ENCODE measurements at places on chromosomes 11 and 22.
A peak's percentile ranks its signal among the peaks of the same experiment; 100 is the strongest.

DNA sequence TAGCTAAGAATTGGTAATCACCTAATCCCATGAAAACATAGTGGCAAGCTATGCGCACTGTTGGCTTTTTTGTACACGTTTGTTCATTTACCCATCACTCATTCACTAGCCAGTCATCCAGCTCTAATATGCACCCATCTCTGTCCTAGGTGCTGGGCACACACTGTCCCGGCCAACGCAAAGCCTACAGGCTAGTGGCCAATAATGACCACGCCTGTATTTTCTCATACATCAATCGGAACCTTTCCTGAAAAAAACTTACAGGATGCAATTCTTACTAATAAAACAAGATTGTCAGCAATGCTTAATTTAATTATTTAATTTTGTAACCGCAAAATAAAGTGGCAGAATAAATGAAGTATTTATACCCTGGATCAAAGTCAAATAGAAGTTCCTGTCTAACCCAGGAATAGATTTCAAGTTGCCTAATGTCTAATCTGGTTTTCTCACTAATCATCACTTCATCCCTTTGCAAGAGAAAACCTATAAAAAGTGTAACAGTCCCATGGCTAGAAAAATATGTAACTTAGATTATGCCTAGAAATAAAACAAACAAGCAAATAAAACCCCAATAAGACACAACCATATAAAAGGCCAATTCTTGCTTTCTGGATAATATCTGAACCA, 143.3 kb upstream of the BLID start:
- no peak for DNase-seq

- no peak for DNase-seq
Measured at GRCh38 chr11:36818410-36818809, 220.4 kb upstream of the RAG2 start.

DNA sequence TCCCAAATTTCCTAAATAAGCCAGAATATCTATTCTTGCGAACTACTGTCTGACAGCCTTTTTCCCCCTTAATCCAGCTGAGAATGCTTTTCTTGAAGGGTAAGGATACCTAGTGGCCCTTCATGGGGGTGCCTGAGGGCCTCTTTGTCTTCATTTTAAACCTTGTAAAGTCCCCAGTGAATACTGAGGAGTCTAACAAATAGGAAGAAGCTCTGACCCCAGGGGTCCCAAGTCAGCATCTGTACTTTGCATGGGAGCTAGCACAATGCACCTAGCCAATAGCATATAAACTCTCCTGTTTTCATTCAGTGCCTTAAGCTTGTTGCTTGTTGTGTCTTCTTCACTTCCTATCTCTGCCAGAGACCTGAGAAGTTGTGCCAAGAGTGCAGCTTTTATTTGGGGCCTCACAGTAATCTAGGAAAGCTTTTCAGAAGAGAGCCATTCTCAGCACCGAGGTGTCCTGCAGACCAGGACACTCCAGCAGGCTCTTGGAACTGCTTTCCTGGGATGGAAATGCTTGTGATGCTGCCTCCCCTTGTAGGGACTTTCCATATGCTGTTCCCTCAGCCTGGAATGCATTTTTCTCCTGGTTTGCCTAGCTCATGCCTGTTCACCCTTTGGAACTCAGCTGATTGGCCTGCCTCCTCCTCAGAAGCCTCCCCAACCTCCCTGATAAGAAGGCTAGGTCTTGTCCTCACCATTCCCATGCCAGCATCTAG, 37.2 kb downstream of the BMAL1 start:
- DNase-seq: no peak

DNA sequence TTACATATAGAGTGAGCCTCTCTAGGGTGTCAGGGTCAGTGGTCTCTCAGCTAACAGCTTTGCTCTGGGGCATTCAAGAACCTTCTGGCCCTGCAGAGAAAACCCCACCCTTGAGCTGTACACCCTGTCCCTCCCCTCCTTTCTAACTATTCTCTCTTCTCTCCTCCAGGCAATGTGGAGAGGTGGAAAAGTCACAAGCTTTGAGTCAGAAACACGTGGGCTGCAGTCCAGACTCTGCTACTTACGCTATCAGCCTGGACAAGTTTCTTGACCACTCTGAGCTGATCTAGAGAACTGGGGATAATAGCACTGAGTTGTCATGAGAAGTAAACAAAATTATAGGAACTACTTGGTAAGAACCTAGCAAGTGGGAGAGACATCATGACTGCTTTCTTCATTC, 10.7 kb upstream of the FAM83F start:
- no peak for DNase-seq

- no peak for DNase-seq
Measured at GRCh38 chr11:125379981-125380380, 116.1 kb downstream of the FEZ1 start.

DNA sequence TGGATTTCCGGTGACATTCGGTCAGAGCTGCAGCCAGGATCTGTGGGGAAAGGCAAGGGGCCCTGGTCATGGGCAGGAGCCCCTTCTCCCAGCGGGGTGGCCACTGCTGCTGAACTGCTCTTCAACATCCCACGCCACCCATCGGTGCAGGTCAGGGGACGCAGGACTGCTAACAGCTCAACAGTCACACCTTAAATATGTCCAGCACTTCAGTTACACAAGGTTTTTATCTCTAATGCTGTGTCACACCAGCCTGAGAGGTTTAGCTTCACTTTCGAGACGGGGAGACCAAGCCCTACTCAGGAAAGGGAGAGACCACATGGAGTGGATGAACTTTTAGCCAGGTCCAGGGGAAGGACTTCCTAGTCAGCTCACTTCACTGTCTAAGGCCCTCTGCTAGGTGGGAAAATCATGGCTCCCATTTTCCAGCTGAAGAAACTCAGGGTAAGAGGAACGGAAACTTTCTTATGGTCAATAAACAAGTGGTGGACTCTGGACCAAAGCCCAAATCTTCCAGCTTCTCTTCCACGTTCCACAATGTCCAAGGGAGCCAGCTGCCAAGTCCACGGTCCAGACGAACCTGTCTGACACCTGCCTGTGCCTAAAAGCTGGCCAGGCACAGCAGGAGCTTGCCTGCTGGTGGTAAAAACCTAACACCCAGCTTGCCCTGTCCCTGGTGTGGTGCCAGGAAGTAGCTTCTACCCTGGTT, 21.0 kb upstream of the CHADL start:
- no peak for DNase-seq

- DNase-seq: no peak
Measured at GRCh38 chr11:16690086-16690485, 48.4 kb upstream of the C11orf58 start.

DNA sequence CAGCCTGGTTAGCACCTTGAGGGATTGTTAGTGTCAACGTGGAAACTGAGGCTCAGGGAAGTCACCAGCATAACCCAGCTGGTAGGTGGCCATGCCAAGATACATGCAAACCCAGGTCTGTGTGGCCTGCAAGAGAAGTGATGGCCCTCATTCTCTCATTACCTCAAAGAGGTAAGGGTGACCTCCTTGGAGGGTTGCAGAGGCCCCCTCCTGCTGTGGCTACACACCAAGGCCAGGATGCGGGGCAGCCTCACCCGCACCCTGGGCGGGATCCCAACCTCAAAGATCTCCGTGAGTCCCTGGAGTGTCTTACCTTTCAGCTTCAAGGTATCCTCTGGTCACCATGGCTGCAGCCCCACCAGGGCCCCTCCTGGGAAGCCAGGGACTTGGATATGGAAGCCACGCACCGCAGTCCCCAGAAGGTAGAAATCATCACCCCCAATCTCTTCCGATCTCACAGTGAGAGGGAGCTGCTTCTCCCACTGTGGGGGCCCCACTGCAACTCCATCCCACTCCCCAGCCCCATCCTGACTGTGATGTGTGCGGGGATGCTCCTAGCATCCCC, 95.4 kb downstream of the MORC2 start:
- peak; percentile 9 for DNase-seq

DNA sequence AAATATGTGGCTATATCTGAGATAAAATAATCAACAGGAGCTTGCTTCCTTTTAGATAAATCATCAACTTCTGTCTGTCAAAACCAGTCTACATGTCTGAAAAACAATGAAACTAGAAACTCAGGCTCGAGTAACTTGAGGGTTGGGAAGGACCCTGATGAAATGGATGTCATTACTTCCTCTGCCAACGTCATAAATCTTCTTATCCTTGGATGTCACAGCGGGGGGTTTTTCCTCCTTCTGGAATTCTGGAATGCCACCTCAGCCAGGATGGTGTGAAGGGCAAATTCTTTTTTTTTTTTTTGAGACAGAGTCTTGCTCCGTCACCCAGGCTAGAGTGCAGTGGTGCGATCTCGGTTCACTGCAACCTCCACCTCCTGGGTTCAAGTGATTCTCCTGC, 13.4 kb downstream of the LGR4 start:
- DNase-seq: no peak

- DNase-seq: no peak
Measured at GRCh38 chr22:32558681-32559355, 84.2 kb downstream of the FBXO7 start.

DNA sequence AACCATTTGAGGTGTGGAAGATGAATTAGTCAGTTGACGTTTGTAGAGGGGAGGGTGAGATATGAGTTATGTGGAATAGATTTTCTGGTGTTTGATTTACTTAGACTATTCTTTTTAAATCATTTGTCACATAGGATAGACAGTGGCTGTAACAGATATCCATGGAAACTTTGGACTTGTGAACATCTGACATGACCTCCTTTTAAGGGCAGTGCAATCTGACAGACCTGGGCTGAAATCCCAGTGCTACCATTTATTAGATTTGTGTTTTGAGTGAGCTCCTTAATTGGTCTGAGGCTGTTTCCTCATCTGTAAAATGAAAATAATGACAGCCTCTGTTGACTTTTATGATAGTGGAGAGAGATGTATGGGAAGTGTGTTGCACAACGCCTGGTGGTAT, 159.9 kb downstream of the TEAD1 start:
- DNase-seq: no peak

DNA sequence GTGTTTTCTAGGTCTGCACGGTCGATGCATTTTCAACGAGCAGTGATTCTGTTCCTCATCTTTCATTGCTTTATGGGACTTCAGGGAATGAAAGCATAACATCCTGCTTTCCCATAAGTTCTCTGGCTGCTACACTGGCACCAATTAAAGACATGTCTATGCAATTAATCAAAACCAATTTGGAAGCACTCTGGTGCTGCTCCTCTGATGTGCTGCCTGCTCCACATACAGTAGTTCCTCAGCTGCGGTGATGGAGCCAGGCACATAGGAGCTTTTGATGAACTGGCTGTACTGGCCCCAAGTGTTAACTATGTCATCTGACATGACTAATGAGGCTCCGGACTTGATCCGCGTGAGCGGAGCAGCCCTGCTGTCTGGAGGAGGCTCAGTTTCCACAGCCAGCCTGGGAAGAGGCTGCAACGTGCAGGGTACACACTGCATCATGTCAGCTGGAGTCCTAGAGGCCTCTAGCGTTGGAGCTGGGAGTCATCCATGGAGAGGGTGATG, 29.8 kb downstream of the GVQW3 start:
- no peak for DNase-seq

DNA sequence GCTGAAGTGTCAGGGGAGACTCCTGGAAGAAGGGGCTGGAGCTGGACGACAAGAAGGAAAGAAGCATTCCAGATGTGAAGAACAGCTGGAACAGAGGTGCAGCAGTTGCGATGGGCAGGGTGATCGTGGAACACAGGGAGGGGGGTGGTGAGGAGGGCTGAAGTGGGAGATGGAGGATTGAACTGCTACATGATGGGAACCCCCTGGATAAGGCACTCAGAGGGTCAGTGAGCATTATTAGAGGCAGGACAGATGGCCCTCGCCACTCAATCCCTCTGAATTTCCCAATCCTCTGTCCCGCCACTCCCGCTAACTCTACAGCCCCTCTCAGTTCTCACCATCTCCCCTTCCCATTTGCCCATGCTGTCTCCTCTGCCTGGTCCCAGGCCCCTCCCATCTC, 14.0 kb downstream of the SERPINH1 start:
- no peak for DNase-seq

DNA sequence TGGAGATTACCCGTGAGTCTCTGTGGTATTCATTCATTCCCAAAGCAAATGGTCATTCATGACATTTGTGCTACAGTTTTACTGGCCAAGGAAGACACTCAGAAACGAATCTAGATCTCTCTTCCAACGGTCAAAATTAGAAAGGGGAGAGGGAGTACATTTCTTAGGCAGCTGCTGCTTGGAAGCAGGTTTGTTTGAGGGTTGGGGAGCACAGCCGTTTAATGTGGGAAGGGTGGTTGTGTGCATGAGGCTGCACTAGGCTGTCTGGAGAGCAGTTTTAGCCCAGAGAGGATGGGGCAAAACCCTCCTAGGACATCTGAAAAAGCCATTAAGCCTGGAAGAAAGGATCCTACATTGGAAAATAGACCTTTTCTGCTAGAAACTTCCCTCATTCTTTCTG, 29.7 kb upstream of the TIMP3 start:
- DNase-seq: no peak

GRCh38 chr11:78943841-78944240, 369.2 kb upstream of the NARS2 start:
- DNase-seq: no peak

- DNase-seq: no peak
Measured at GRCh38 chr22:31233001-31233400, 20.9 kb downstream of the LIMK2 start.

DNA sequence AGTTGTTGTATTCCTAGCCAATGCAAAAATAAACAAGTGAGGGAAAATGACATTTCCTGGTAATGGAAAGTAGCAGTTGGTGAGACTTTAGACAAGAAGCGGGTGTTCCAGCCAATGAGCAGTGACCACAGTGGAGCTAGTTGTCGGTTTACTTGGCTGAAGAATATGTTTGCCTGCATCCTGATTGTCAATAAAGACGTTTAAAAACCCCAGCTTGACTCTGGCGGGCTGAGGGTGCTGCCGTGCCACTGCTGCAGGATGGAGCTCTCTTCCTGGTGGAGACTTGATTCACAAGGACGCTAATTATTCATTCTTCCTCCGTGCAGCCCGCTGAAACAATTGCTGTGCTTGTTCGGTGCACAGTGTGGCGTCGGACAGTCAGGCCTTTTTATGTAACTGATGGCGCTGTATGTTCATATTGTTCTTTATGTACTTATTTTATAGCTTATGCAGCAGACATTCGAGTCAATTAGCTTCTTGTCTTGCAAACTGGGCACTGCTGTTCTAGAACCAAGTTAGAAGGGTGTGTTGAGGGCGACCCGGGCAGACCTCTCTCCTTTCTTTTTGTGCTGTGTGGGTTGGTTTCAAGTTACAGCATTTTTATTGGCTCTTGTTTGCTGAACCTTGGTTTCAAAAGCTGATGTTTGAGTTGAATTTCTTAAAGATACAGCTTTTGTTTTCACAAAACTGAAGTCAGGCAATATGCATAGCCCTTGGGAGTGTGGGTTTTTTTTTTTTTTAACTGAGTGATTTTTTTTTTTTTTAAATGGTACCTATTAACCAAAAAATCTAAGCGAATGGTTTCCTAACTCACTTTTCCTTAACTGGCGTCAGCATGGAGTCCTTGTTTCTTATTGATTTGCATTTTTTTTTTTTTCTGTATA, 153.9 kb downstream of the TEAD1 start:
- DNase-seq: no peak

GRCh38 chr22:25488244-25489020, 76.0 kb upstream of the GRK3 start:
- no peak for DNase-seq

- no peak for DNase-seq
Measured at GRCh38 chr22:45470871-45471270, 31.8 kb upstream of the FBLN1 start.

GRCh38 chr11:28969832-28970231, 861.6 kb downstream of the METTL15 start:
- DNase-seq: no peak

- no peak for DNase-seq
Measured at GRCh38 chr11:44219830-44220796, 89.8 kb downstream of the ALX4 start.

GRCh38 chr11:4547416-4547815, 2.4 kb downstream of the OR52M1 start:
- no peak for DNase-seq
